ENCODE measurements at places on chromosomes 11 and 22.

- no peak for DNase-seq
Measured at GRCh38 chr11:109973486-109973885, 119.7 kb upstream of the ZC3H12C start.

DNA sequence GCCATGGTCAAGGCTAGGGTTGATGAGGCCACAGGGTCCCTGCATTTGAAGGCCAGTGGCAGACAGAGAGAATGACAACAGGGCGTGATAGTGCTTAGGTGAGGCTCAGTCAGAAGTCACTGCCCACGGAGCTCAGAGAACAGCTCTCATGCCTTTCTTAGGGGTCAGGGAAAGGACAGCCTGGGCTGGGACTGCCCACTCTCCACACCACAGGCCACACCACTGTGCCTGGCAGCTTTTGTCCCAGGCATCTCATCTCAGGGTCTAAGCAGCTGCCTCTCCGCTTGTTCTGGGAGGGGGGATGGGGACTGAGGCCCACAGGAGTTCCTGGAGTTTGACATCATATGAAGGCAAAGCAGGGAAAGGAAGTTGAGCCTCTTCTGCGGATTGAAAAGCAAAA is 150.2 kb upstream of the B3GAT1 start:
- no peak for DNase-seq

DNA sequence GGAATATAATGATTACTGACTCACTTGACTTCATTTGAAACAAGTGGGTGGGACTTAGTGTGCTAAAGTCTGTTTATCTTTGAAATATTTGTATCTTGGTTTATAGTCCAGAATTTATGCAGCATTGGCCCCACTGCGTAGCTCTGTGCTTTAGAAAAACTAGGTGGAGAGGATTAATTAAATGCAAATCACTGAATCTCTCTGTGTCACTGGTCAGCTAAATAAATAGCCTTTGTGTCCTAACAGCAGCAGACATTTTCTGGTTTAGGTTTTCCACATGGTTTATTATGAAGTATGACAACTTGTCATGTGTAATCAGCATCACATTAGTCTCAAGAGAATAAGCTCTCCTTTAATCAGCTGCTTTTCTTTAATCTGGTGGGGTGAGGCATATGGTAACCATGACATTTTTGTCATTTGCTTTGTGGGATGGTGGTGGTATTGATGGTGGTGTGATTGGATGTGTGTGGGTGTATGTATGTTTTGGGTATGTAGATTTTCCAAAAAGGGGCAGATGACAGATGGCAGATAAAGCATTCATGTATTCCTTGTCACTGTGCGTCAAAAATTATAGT is 33.9 kb downstream of the BCL2L13 start:
- DNase-seq: no peak

DNA sequence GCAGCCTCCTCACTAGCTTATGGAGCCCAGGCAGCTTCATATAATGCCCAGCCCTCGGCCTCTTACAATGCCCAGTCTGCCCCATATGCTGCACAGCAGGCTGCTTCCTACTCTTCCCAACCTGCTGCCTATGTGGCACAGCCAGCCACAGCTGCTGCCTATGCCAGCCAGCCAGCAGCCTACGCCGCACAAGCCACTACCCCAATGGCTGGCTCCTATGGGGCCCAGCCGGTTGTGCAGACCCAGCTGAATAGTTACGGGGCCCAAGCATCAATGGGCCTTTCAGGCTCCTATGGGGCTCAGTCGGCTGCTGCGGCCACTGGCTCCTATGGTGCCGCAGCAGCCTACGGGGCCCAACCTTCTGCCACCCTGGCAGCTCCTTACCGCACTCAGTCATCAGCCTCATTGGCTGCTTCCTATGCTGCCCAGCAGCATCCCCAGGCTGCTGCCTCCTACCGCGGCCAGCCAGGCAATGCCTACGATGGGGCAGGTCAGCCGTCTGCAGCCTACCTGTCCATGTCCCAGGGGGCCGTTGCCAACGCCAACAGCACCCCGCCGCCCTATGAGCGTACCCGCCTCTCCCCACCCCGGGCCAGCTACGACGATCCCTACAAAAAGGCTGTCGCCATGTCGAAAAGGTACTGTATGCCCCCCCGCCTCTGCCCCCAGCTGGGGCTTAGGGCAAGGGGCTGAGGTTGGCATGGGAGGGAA is 8.8 kb downstream of the RBM14 start:
- no peak for DNase-seq

DNA sequence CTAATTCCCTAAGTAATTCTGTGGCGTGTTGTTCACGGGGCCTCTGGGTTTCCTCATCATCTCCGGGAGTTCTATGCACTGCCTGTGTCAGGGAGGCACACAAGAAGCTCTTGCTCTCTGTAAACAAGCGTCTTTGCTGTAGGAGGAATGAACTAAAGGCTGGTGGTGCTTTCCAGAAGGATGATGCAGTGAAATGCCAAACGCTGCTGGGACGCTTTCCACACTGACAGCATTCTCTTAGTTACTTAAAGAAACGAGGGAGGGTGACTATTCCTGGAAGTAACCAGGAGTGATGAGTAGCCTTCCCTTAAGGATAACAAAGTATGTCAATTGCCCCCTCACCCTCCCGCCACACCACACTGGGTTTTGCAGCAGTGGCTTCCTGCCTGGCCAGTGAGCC is 38.5 kb upstream of the NUP50 start:
- DNase-seq: no peak

GRCh38 chr22:27461470-27461869 is 340.1 kb downstream of the MN1 start:
- no peak for DNase-seq

DNA sequence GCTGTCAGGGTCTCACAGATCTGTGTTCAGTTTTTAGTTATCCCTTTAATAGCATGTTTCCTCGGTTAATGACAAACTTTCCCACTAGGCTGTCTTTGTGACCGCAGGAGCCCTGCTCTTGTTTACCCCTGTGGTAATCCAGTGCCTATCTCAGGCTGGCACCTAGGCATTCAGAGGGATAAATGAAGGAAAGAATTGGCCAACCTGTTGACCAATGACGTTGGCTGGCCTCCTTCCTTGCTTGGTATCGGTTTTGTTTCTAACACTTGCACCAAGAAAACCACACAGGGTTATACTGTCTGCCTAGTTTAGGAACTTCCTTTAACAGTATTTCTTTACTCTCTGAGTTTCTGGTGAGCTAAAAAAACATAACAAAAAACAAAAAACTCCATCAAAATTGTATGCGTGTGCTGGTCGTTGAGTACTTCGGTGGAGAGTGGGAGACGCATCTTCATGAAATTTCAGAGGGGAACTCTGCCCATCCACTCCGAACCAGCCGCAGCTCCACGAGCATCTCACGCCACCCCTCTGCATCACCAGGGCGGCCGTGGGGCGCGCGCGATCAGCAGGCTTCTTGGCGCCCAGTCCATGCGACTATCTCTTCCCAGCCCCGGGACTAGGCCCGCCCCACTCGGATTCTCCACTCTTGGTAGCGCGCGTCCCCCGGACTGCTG is 563 bp upstream of the ENDOD1 start:
- DNase-seq: no peak

DNA sequence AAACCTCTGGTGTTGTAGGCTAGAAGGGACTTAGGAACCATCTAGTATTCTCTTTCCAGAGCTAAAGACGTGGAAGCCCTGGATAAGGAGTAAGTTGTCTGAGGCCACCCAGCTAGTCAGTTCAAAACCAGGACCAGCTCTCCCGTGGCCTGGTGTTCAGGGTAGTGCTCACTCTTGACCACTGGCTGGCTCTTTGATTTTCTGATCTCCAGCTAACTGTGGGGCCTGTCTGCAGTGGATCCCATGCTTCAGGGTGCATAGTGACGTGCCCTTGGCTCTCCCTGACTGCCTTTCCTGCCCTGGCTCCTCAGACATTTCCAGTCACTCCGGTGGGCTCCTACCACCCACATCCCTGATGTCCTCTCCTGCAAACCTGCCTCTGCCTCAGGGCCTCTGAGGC is 1.3 kb downstream of the CLMP start:
- no peak for DNase-seq

- no peak for DNase-seq
Measured at GRCh38 chr11:127281534-127281933, 281.0 kb upstream of the KIRREL3 start.

- no peak for DNase-seq
Measured at GRCh38 chr22:43811777-43812148, 342 bp downstream of the EFCAB6 start.

GRCh38 chr11:1660111-1660867 is 30.7 kb downstream of the KRTAP5-5 start:
- DNase-seq: no peak

- DNase-seq: peak; percentile 28
Measured at GRCh38 chr11:35077709-35078469, 61.1 kb upstream of the CD44 start.

- DNase-seq: no peak
Measured at GRCh38 chr11:101584655-101585054, 848 bp upstream of the TRPC6 start.

- no peak for DNase-seq
Measured at GRCh38 chr11:82855616-82856015, 44.6 kb downstream of the PRCP start.

- no peak for DNase-seq
Measured at GRCh38 chr11:107275632-107276031, 182.0 kb downstream of the CWF19L2 start.

GRCh38 chr11:105588001-105588400 is 21.9 kb upstream of the GRIA4 start:
- no peak for DNase-seq

DNA sequence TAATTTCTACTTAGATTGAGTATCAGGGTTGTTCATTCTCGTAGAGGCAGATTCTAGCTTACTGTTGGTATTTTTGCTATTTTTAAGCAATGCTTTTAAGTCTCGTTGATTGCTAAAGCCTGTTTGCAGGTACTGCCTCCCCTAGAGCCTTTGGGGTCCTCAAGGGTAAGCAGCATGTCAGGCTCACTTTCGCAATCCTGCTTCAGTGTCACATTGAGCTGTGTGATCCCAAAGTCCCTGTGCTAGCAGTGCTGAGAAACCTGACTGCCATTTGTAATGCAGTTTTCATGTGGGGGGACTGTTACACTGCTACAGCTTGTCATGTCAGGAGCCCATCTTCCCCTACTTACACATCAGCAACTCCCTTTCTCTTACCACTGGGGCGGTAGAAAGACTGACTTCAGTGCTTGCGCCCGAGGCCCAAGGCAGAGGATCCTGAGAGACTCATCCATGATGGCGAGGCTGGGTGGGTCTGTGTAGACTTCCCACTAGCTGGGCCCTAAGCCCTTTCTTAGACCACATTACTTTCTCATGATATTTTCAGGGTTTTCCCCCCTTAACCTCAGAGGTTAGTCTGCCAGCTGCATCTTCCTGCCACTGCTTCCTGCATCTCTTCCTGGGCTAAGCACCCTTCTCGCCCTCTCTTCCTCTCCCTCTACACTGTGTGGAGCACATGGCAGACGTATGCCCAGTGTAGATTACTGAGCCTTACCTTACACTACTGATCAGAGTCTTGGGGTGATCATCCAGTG is 40.8 kb upstream of the ST14 start:
- DNase-seq: no peak

- no peak for DNase-seq
Measured at GRCh38 chr22:38080850-38081635, 2.9 kb downstream of the SLC16A8 start.

GRCh38 chr22:43442386-43443151 is 30.8 kb downstream of the MPPED1 start:
- no peak for DNase-seq

DNA sequence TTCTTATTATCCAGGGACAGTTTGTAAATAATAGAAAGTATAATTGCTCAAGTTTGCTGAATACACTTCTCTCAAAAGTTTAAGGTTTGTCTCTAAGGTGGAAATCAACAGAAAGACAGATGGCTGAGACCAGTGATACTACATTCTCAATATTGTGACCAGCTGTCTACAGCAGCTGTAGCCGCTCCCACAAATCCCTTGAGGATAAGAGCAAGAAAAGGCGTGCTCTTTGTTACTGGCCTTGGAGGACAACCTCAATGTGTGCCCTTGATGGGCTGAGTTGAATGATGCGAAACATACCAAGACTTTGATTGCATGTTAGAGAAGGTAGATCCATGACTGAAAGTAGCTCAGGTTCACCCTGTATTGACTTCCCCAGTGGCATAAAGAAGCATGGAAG is 6.1 kb downstream of the OR6M1 start:
- no peak for DNase-seq

GRCh38 chr11:20367313-20367948 is 3.9 kb downstream of the HTATIP2 start:
- no peak for DNase-seq

DNA sequence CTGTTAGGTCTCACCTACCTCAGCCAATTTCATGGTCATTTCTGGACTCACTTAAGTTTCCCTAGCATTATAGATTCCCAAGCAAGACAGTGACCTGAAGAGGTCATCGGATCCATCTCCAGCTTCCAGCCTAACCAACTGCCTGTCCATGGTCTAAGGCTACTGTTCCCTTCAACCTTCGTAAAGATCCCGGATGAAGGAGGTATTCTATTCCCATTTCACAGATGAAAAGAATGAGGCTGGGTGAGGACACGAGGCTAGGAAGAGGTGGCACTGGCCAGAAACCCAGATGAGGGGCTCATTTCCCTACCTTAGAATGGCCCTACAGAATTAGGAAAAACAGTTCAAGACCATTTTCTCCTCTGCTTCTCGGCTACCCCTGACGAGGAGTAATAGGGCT is 31.3 kb upstream of the DRD2 start:
- DNase-seq: no peak

GRCh38 chr11:24598641-24599040 is 101.8 kb downstream of the LUZP2 start:
- DNase-seq: no peak

DNA sequence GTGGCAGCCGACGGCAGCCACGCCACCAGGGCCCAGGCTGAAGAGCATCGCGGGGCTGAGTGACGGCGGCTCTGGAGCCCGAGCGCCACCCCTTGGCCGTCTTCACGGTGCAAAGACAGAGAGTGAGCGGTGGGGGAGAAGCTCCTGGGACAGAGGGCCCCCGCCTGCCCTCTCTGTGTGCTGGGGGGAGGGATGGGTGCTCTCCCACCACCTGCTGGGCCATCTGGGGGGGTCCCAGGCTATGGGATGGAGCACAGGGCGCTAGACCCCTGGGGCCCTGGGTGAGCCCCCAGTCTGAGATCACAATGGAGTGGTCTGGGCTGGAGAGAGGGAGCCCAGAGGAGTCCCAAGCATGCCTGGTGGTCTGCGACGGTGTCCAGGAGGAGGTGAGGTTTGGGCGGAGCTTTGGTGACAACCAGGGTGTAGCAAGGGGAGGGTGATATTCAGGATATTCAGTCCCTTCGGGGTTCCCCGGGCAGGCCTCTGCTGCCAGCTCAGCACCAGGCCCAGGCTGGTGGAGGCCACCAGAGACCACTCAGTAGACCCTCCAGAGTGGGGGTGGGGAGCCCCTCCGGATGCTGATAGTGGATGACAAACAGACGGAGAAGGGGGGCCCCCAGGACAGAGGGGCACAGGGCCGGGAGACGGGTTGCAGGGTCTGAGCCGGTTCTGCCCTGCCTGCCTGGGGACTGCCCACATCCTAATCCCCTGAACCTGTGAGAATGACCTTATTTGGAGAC is 78.1 kb upstream of the PRR5 start:
- no peak for DNase-seq

GRCh38 chr11:125441648-125442410 is 54.2 kb downstream of the FEZ1 start:
- DNase-seq: no peak

- DNase-seq: no peak
Measured at GRCh38 chr22:45202333-45203149, 38.2 kb downstream of the KIAA0930 start.

GRCh38 chr11:132257871-132258270 is 887.5 kb downstream of the NTM start:
- DNase-seq: no peak

GRCh38 chr11:100863080-100863581 is 176.0 kb downstream of the ARHGAP42 start:
- no peak for DNase-seq

All from stimulated activated CD8-positive, alpha-beta memory T cell treated with anti-CD3 and anti-CD28 coated beads, Interleukin-2, amount 100 ng/mL, for 1 hour (primary cell).